ENCODE measurements at places on chromosomes 16 and 17. TPM values are rescaled to one million over a fixed set of nuclear protein-coding genes. Genes with fewer than 3 reads are reported as not detected.
A peak's percentile ranks its signal among the peaks of the same experiment; 100 is the strongest.

DNA sequence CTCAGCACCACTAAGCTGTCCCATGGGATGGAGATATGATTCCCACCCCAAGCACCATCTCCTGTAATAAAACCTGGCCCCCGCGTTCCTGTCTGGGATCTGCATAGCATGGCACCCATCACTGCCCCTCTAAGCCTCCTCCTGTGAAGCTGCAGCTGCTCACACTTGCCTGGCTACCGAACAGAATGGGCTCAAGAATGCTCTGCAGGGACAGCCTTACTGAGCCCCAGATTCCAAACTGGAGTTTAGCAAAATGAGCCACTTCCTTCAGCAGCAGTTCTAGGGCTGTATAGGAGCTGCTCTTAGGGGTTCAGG, 256.1 kb downstream of the CPPED1 start:
- DNase-seq: no peak

DNA sequence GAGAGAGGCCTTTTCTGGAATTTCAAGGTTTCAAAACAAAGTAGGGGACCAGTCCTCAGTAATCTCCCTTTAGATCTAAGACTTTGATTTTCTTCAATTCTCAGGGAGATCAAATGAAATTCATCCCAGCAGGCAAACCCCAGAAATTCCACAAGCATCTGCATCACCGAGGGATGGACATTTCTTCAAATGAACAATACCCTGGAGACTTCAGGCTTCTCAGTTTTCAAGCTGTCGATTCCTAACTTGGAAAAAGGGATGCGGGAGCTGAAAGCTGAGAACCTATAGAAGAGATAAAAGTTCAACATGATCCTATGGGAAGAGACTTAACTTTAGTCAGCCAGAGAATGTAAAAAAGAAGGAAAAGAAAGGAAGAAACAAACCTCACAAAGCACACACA, 296.9 kb upstream of the CDH5 start:
- DNase-seq: no peak

- no peak for DNase-seq
Observed at GRCh38 chr16:85033171-85033570, 5.6 kb downstream of the KIAA0513 start.

CFAP52 gene
- total RNA-seq: 11.0 TPM

DNA sequence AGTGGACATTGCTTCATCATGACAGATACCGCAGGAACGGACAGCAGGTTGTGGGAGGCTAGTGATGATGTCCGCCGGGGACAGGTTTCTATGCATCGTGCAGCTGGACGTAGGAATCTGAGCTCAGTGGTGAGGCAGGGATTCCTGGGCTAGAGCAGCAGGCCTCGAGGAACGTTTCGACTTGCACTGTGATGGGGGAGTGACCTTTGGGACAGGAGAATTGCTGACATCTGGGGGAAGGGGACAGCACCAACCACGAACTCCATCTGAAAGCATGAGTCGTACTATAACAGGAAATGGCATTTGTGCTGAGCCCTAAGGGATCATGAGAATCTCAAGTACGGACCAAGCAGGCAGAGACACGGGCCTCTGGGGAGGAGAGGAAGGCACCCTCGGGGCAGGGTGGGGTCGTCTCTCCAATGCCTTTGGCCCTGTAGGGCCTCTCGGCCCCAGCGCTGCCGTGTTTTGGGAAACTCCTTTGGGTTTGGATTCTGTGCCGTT, 65.8 kb upstream of the ENDOV start:
- DNase-seq: no peak

- no peak for DNase-seq
Observed at GRCh38 chr17:39719563-39720355, 10.6 kb downstream of the MIEN1 start.

DNA sequence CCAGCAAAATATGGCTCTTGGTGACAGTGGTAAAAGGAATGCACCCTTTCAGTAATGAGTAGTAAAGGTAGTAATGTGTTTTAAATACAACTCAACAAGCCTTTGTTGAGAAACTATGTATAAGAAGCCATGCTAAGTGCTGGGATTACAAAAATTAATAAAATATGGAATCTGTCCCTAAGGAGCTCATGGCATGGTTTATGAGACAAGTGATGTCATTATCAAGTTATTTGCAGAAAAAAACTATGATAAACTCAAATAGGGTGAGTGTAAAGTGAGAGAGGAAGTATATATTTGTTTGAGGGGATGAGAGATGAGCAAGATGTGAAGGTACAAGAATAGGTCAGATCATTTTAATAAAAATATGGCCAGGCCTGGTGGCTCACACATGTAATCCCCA, 76.9 kb downstream of the NF1 start:
- DNase-seq: no peak

- no peak for DNase-seq
Observed at GRCh38 chr16:31010585-31011325, at the start of gene STX1B. TSS of gene STX1B (minus strand) at chr16:31010638. CDS start at chr16:31010396, 242 bp downstream.

DNA sequence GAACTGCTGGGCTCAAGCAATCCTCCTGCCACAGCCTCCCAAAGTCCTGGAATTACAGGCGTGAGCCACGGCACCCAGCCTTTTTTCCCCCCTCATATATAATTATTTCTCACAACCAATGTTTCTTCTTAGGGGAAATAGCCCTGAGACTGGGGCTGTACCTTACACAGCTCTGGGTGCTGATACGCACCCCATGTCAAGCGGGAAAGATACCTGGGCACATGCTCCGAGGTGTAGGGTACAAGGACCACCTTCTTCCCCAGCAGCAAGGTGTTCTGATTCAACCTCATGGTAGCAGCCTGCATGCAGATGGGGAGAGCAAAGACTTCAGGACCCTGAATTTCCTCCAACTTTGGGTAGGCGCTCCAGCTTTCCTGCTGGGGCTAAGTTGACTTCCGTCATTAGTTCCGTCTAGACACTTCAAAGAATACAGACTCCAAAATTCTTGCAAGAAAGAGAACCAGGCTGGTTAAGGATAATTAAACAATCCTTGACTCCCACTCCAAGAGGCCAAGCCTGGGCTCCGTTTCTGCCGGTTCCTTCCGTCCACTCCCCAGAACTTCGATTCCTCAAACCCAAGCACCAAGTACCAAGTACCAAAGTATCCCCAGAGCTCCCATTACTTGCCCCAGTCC, 619 bp downstream of the NAT9 start:
- no peak for DNase-seq

DNA sequence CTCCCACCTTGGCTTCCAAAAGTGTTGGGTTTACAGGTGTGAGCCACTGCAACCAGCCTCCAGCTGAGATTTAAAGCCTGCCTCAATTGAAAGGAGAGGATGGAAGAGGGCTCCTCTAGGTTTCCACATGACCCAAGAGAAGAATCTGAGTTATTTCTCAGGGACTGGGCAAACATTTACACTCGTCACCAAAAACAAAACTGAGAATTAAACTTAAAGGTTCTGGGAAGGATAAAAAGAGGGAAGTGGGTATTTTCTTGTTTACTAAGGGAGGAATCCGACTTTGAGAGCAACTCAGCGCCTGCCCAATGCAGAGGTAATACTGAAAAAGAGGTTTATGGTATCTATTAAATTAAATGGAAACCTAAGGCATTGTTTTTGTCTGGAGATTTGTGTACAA, 13.3 kb downstream of the HOXB1 start:
- no peak for DNase-seq

GRCh38 chr17:19004421-19005136, at the start of gene FAM83G:
TSS of gene FAM83G (minus strand) at chr17:19004764. CDS start at chr17:19004041, 723 bp downstream.
- DNase-seq: peak; percentile 87

DNA sequence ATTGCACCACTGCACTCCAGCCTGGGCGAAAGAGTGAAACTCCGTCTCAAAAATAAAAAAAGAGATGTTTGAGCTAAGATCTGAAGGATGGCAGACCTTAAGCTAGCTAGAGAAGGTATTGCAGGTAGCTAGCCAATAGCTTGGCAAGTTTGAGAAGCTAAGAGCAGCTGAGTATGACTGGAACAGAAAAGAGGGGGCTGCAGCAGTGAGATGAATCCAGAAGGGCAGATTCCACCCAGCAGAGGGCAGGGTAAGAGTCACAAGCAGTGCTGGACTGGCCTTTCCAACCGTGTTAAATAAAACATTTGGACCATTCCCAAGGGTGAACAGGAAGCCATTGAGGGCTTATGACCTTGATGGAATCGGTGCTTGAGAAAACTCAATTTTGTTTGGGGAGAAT, 5.7 kb upstream of the PHAF1 start:
- no peak for DNase-seq

RAB11FIP4 gene
- 15.7 TPM for total RNA-seq

CSH2 gene
- total RNA-seq: not detected

SHISA9 gene
- total RNA-seq: not detected

DNA sequence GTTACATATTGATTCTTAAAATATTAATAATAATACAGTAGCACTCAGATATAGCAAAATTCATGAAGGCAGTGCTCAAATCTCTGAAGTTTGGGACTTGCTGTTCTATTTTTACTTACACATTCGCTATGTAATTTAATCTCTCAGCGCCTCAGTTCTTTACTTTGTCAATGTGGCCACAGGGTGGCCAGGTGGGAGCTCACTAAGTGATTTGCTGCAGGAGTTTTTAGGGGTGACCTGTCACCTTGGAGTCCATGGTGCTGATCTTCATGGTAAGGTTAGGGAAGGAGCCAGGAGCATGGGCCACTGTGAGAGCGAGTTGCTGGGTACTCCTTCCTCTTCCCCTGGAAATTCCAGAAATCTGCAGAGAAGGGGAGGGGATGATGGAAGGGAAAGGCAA, 28.1 kb downstream of the VWA3A start:
- DNase-seq: no peak

GRCh38 chr16:87274794-87275193, 42.4 kb downstream of the C16orf95 start:
- no peak for DNase-seq

GRCh38 chr17:57747221-57748017, 2.3 kb upstream of the CCDC182 start:
- no peak for DNase-seq

ABCC12 gene
- not detected for total RNA-seq

NAE1 gene
- 37.4 TPM for total RNA-seq

PRSS33 gene
- total RNA-seq: not detected

- DNase-seq: peak; percentile 47
Observed at GRCh38 chr16:27748868-27749546, 199.1 kb downstream of the KATNIP start.

CCDC154 gene
- total RNA-seq: 3.1 TPM

DNA sequence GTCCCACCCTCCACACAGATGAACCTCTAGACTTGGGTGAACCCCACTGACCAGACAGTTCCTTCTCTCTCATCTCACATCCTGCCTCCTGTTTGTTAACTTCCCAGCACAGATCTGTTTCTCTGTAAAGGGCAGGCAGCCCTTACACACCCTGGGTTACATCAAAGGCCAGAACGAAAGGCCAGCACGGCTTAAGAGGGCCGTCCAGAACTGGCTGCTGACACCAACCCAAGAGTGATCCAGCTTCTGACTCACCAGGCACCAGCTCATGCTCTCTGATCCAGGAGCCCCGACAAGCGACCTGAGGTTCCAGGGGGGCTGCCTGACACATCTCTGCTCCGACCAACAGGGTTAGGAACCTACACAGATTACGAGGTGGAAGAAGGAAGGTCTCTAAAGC, 86.9 kb downstream of the MRM3 start:
- no peak for DNase-seq

DNA sequence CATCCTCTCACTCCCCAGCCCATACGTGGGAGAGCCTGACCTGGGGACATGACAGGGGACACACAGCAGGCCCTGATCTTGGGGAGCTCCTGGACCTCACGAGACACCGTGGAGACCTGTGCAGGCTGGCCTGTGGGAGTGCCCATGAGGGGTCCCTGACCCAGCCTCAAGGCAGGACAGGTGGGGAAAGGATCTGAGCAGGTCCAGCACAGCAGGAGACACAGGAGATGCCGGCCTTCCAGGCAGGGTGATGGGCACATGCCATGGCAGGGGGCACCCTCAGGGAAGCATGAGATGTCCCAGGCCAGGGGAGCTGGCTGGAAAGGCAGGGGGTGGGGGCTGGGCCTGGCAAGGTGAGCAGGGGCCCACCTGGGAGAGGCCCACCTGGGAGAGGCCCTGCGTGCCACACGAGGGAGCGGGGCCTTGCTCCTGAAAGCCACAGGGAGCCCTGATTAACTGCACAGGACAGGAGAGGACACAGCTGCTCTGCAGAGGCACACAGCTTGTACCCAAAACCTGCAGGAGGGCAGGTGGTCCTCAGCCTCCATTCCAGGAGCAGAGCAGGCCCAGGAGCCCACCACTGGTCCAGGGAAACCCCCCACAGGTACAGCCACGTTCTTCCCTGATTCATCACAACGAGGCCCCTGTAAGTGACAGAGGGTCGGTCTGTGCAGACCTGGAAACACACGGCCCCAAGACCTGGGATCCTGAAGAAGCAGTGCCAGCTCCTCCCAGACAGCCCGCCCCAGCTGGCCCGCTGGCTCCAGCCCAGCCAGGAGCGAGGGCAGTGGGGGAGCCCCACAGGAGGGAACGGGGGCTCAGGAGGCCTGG, 26.6 kb upstream of the KRT17 start:
- DNase-seq: no peak
